ENCODE measurements at places on chromosomes 11 and 22.

DNA sequence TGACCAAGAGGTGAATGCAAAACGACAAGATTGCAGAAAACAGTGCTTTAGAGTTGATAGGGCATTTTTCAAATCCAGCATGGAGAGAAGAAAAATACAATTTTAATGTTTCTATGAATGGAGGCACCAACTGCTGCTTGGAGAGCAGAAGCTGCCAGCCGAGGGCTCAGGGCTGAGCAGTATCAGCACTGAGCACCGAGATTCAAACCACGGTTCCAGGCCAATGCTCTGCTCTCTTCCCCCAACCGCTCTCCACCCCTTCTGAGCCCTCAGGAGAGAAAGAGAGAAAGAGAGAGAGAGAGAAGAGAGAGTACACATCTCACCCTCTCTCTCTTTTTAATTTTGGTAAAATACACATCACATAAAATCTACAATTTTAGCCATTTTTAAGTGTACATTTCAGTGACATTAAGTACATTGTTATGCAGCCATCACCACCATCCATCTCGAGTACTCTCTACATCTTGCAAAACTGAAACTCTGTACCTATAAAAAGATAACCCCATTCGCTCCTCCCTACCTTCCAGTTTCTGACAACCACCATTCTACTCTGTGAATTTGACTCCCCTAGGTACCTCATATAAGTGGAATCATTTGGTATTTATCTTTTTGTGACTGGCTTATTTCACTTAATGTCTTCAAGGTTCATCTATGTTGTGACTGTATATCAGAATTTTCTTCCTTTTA is 333.3 kb downstream of the MIAT start:
- no peak for DNase-seq

DNA sequence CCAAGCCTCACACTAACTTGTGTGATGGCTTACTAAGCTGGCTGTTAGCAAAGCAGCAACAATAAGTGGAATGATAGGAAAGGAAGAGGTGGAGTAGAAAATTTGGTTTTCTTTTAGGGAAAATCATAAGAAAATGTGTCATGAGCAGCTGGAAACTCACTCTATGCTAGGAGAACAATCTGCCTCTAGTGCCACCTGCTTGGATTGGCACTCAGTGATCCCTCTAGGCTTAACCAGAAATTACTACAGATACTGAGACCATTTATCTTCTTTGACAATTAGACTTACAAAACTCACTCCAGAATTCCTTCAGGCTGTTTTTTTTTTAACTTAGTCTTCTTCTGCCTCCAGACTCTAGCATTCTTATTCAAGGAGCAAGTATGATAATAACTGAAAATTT is 117.3 kb downstream of the CD44 start:
- DNase-seq = no peak

DNA sequence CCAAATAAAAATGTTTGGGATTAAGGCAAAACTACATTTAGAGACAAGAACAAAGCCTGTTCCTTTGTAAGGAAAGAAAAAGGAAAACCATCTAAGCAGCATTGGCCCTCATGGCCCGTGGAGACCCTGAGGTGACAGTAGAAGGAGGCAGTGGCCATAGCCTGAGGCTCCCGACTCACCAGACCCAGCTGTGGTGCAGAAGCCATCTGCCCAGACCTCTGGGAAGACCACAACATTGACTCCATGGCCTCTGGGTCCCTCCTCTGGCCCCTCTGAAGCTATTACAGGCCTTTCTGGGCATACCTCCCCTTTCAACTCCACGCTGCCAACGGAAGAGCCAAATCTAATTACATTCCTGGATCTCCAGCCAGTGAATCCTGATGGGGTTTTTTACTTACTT is 6.4 kb downstream of the PRAME start:
- no peak for DNase-seq

GRCh38 chr11:128365044-128365443 is 222.3 kb downstream of the ETS1 start:
- peak; percentile 50 for DNase-seq

GRCh38 chr22:32849501-32849900 is 48.0 kb downstream of the TIMP3 start:
- no peak for DNase-seq

- no peak for DNase-seq
Observed at GRCh38 chr11:729492-730074, 17.7 kb upstream of the TALDO1 start.

GRCh38 chr11:69750108-69750850 is 24.9 kb downstream of the FGF4 start:
- no peak for DNase-seq

DNA sequence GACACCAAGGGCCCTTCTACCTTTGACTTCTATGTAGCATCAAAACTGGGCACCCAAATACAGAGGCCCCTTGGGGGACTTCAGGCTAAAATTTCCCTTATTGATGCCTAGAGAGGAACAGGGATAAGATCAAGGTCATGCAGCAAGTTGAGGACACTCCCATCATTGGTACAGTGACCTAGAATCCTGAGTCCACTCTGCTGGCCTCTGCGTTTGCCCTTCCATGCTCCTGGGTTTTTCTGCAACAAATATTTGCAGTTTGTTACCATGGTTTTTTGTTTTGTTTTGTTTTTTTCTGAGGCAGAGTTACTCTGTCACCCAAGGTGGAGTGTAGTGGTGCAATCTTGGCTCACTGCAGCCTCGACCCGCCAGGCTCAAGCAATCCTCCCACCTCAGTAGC is 64.2 kb downstream of the THAP12 start:
- no peak for DNase-seq

DNA sequence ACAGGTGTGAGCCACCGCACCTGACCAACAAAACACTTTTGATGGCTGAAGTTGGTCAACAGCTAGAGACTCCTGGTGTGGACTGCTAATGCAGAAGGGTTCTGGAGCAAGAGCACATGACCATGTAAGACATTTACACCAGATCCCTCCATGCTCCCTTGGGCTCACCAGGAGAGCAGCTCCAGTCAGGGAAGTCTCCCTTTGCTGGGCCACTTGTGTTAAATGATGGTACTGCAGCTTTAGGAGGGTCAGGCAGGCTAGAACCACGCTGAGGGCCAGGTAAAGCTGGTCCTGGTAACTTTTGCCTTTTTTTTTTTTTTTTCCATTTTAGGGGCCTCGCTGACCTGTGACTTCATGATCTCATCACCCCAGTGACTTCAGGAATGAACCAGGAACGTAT is 146.4 kb downstream of the FBXO7 start:
- no peak for DNase-seq

DNA sequence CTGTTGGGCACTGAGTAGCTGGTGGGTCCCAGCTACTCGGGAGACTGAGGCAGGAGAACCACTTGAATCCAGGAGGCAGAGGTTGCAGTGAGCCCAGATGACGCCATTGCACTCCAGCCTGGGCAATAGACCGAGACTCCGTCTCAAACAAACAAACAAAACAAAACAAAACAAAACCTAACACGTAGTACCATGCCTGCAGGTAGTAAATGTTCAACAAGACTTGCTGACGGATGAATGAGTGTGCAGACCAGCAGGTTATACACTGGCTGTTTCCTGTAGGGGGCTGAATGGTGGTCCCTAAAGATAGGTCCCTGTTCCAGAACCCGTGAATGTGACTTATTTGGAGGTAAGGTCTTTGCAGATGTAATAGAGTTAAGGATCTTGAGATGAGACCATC is 12.8 kb upstream of the MRGPRD start:
- no peak for DNase-seq

- DNase-seq = no peak
Observed at GRCh38 chr22:32219026-32219425, 14.2 kb upstream of the RFPL2 start.

DNA sequence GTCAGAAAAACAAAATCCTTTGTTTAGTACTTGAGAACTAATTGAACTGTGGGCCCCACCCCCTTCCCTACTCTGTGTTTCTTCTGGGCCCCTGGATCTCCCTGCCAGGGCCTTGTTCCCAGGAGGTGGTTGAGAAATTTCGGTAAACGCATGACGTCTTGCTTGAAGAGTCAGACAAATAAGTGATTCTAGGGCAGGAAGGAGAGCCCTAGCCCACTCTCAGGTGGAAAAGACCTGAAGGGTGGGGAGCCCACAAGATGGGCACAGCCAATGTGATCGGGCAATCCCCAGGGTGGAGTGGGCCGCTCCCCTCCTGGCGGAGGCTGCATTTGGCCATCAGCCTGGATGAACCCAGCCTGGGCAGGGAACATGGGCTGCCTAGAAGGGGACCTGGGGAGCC is 16.8 kb upstream of the P2RY2 start:
- DNase-seq = no peak

- DNase-seq = no peak
Observed at GRCh38 chr11:65595543-65596281, at the start of gene KCNK7. Gene KCNK7 (minus strand): TSS chr11:65595800. CDS start chr11:65595772, 28 bp downstream.

DNA sequence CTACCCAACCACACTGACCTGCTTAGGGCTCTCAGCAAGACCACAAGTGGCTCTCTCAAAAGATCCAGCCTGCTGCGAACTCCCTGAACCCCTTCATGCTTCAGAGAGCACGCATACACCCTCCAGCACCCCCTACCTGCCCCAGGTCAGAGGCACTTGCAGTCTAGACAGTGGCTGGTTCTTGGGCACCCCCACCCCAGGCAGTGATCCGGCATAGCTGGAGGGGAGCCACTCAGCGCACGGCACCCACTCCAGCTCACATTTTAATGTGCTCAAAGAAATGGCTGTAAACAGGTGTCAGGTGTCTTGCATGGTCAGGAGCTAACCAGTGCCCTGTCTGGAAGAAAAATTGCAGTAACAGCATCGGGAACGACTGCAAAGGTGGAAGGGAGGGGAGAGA is 140.8 kb downstream of the PKNOX2 start:
- DNase-seq = no peak

GRCh38 chr11:116414357-116414880 is 358.4 kb downstream of the BUD13 start:
- DNase-seq = no peak
